Jurkat, Clone E6-1 (cell line): ENCODE measurements at places on chromosomes 12 and 14.

GRCh38 chr12:27762757-27763156 lies 17.3 kb upstream of the KLHL42 start:
- DNase-seq, result peak; percentile 62

DNA sequence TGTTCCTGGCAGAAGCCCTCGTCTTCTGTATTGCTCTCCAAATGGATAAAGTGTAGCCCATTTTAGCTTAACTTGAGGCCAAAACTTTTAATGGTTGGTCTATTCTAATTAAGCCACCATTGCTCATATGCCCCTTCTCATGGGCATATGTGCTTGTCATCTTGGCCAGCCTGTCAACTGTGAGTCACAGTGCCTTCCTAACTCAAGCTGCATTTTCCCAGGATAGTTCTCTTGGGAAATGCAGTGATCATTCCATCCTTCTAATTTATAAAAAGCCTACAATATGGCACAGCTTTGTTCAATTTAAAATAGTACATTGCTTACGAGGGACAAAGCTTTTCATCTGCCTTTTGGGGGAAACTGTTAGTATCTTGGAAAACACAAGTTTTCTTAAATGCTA lies 6.6 kb downstream of the PTHLH start:
- no peak for DNase-seq

- no peak for DNase-seq
These were observed 101.5 kb downstream of the ELK3 start for GRCh38 chr12:96295532-96296160.

DNA sequence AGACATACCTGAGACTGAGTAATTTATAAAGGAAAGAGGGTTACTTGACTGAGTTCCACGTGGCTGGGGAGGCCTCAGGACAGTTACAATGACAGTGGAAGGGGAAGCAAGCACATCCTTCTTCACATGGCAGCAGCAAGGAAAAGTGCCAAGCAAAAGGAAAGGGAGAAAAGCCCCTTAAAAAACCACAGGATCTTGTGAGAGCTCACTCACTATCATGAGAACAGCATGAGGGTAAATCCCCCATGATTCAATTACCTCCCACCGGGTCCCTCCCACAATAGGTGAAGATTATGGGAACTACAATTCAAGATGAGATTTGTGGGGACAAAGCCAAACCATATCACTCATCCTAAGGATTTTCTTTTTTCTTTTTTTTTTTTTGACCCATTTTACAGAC lies 177.8 kb upstream of the EEA1 start:
- no peak for DNase-seq

GRCh38 chr12:88360343-88360742 lies 218.2 kb downstream of the TMTC3 start:
- no peak for DNase-seq

DNA sequence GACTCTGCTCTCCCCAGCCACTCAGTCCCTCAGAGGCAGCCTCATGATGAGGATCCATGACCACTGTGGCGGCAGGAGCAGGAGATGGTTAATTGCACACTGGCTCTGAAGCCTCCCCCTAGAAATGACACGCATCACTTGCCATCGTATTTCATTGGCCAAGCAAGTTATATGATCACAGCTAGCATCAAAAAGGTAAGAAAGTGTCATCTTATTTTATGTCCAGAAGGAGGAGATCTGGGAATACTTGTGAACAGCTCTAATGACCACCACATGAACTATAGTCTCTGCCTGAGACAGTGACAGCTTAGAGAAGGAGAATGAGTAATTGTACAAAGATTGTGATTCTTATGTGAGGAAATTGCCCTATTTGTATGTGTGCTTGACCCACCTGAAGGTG lies 363.4 kb downstream of the NUAK1 start:
- DNase-seq, result no peak

DNA sequence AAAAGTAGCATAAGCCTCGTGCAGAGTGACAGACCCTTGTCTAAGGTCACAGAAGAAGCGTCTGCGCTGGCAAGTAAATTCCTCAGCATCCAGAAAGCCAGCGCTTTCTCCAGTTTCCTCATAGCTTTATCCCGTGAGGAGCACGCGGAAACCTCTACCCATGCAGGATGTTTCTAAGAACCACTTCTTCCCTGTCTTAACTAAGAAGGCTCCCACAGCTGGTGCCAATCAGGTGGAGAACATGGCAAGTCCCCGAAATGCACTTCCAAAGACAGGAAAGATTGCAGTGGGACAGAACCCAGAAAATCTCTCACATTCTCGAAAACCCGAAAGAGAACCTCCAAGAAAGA lies 968 bp upstream of the ARID4A start:
- DNase-seq, result no peak

- no peak for DNase-seq
These were observed 18.6 kb downstream of the DUSP6 start for GRCh38 chr12:89333564-89334252.

GRCh38 chr12:49055978-49056754 lies 4.4 kb downstream of the KMT2D start:
- peak; percentile 88 for DNase-seq

- peak; percentile 68 for DNase-seq
These were observed 183.8 kb downstream of the TTC7B start for GRCh38 chr14:90632451-90632850.

GRCh38 chr14:93317875-93318807 lies 14.7 kb downstream of the BTBD7 start:
- no peak for DNase-seq

GRCh38 chr12:94872971-94873733 lies 130.3 kb downstream of the NDUFA12 start:
- DNase-seq, result no peak

DNA sequence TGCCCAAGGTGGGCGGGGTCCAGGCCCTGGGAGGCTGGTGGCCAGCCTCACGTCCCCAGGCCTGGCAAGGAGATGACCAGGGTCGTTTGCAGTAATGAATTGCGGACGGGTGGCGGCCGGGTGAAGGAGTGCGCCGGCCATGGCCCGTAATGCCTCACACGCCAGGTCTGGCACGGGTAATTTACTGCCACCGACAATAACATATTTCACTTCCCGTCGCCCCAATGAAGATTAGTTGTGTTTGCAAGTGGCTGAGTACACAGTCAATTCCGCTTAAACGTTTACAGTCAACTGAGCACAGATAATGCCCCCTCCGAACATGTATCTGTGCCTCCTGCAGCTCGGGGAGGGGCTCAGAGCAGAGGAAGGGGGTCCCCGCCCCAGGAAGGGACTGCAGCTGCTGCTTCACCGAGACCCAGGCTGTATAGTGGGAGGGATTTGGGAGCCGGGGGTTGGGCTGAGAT lies 48.3 kb downstream of the MVK start:
- DNase-seq, result no peak

DNA sequence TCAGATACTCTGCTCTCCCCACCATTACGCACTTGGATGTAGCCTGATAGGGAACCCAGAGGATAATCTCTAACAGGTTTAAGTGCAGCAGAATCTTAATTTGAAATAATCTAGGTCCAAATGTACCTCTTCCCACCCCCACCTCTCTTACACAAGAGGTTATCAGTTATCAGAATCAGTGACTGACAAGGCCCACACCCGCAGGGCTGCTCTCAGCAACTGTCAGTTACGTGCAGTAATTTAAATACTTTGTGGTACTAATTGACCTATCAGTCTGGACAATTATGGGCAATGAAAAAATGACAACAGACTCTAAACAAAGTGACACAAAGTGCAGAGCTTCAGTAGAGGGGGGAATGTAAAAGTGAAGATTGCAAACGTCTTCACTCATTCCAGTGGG lies 74.0 kb downstream of the CLIP1 start:
- DNase-seq, result no peak

GRCh38 chr12:43028826-43029225 lies 439.3 kb upstream of the PRICKLE1 start:
- DNase-seq, result no peak

GRCh38 chr14:61764342-61765122 lies 2.3 kb downstream of the SNAPC1 start:
- DNase-seq, result no peak

DNA sequence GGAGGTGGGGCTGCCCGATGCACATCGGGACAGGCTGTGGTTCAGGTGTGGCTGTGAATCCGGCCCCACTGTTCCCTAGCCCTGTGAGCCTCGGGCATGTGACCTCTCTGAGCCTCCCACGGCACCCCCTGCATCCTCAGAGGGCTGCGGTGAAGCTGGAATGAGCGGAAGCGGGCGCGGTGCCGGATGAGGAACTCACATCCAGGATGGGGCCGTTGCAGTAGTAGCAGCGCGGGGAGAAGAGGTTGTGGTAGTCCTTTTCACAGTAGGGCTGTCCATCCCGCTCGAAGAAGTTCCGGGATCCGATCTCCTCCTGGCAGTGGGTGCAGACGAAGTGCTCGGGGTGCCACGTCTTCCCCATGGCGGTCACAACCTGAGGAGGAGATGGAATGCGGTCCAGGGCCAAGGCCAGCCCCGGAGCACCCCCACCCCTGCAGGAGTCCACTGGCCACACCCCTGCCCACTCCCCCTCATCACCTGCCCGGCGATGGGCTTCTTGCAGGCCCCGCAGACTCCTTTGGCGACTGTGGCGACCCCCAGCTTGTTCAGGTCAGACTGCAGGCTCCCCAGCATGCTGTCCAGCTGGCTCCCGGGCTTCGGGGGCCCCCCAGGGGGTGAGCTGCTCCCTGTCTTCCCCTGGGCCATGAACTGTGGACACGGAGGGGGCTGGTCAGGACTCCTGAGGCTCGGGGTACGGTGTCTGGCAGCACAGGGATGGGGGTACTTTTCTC lies 13.9 kb upstream of the RPLP0 start:
- DNase-seq, result no peak

- no peak for DNase-seq
These were observed 440.8 kb upstream of the ATP2B1 start for GRCh38 chr12:90149453-90149852.

DNA sequence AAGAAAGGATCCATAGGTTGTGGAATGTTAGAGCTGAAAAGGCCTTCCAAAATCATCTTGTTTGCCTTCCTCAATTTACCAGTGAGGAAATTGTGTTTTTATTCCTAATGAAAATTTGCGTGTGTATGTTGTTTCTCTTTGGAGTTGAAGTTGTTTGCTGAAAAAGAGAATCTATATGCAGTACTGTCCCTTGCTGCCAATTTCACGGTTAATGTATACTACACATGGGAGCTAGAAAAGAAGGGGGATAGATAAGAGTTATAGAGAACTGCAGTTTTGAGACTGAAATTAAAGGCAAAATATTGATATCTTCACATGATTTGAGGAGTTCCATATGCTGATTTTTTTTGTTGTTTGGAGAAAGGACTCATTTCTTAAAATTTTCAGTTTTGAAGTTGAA lies 62.0 kb upstream of the LRTM2 start:
- no peak for DNase-seq

DNA sequence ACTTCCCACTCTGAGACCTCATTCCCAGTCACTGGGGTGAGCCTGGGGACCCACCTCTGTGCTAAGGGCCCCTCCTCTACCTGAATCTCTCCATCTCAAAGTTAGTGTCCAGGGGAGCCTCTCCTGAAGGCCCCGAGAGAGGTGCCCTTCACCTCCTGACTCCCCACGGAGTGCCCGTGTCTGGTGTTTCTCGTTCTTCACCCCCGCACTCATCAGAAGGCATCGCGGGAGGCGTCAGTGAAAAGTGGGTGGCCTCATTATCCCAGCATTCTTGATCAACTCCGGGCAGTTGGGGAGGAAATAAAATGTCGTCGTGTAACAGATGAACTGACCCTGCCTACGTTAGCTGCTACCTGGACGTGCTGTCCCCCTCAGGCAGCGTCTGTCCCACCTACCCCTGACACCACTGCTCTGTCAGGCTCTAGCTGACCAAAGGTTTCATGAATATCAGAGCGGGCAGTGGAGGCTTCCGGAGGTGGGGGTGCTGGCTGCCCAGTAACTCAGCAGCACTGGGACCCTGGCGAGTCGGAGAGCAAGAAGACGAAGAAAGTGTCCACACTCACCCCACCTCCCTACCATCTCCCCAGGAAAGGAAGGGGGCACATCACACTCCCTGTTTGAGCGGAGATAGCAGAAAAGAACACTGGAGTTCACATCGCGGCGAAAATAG lies 102.9 kb downstream of the PIWIL1 start:
- no peak for DNase-seq

- DNase-seq, result no peak
These were observed 436.3 kb downstream of the VRK1 start for GRCh38 chr14:97233319-97233985.

DNA sequence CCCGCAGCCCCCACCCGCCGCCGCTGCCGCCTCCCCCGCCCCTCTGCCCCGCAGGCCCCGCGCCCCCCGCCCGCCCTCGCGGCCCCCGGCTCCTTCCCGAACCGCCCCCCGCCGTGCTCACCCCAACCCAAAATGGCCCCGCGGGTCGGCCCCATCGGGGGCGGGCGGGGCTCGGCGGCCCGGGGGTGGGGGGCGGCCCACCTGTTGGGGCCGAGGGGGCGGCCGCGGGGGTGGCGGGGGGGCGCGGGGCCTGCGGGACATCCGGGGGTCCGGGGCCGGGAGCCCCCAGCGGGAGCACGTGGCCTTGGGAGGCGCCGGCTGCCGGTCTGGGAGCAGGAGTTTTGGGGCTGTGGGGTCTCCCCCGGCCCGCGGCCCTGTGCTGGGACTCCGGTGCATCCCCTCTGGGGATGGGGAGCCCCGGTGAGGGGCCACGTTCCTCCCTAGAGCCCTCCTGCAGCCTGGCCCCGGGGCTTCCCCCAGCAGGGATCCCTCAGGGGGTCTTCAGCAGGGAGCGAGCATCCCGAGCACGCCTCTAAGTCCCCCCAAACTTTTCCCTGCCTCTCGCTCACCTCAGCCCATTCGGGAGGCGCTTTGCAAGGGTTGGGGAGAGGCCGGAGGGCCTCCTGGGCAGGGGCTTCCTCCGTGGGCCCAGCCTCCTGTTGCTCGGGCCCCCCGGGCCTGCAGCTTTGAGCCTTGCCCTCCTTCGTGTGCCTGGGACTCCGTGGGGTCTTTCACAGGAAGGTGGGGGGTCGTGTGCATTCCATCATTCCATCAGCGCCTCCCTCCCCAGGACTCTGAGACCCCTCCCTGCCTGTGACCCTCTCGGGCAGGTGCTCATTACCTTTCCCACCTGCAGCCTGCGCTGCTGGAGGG lies 710 bp downstream of the MTA1 start:
- DNase-seq, result no peak

GRCh38 chr12:45285717-45286116 lies 69.8 kb downstream of the ANO6 start:
- DNase-seq, result no peak

DNA sequence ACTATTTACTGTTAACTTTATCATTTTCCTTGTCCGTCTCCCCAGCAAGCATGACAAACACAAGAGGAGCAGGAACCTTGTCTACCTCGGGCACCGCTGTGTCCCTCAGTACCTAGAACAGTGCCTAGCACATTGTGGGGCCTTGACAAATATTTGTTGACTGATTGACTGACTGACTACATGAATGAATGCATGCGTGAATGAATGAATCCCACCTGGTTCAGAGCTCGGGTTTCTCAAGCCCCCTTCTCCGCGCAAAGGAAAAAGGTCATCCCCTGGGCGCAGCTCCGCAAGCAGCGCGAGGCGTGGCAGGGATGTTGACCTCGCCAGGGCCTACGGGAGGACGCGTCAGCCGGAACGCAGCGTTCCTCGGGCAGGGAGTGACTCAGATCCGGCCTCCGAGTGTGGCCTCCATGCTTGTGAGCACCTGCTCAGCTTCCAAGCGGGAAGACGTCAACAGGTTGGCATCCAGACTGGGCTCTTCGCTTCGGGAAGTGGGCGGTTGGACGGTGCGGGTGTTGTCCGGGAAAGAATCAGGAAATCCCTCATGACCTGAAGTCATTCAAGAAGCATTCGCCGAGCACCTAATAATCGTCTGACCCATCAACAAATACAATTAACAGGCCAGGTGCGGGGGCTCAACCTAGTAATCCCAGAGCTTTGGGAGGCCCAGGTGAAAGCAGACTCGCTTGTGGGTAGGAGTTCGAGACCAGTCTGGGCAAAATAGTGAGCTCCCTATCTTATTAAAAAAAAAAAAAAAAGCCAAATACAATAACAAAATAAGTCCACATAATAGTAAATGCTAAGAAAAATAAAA lies 13.9 kb upstream of the UBC start:
- no peak for DNase-seq
